ENCODE measurements at places on chromosomes 5 and 9.

GRCh38 chr9:131817073-131817472, 77.2 kb upstream of the RAPGEF1 start:
- no peak overlapping the region for H3K27ac ChIP-seq
- H3K4me3 ChIP-seq = no peak overlapping the region
- H3K27me3 ChIP-seq = peaks cover 44% of the 10 kb centered on the region
- H3K4me1 ChIP-seq = no peaks in the 10 kb centered on the region
- no peaks in the 10 kb centered on the region for H3K36me3 ChIP-seq

DNA sequence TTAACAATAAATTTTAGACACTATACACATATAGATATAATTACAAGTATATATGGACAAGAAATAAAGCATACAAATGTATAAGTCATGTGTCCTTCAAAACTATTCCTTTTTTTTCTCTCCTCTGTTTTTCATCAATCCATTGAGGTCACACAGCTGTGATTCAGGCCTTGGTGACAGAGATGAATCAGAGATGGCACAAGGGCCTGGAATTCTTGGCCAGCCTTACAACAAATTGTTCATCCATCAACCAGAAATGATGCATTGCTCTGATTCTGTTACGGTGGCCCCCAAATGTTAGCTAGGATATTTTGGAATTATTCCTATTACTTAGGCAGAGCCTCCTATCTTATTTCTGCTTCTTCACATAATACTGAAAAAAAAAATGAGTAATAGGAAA, 108.7 kb upstream of the MPDZ start:
- H3K4me3 ChIP-seq = no peak overlapping the region
- H3K4me1 ChIP-seq = no peaks in the 10 kb centered on the region
- DNase-seq = no peak
- H3K27ac ChIP-seq = no peak overlapping the region
- H3K27me3 ChIP-seq = no peaks in the 10 kb centered on the region
- H3K36me3 ChIP-seq = no peaks in the 10 kb centered on the region

DNA sequence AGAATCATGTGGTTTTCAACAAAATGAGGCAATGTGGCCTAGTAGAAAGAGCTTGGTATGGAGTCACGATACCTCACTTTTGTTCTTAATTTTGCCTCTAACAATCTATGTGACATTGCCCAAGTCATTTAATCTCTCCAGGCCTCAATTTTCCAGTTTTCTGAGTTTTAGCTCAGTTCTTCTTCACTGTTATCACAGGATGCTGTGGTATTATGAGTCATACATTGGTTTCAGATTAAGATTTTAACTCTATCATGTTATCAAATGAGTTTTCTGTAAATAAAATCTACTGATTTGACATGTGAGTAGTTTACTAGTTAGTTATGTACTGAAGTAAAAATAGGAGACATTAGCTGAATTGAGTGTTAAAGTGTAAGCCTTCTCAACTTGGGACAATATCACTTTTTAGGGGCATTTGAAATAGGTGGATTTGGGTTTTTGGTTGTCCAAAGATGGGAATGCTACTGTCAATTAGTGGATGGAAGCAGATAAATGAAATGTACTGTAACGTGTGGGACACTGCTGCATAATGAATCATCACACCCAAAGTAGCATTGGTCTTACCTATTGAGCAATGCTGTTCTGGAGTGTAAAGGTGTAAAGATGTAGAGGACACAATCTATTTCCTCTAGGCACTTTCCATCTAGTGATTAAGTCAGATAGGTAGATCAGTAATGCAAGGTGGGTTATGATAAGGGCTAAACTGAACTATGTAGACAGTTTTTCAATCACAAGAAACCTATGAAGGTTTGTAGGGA, 73.3 kb downstream of the NNT start:
- H3K4me3 ChIP-seq = no peak overlapping the region
- peaks cover 4% of the 10 kb centered on the region for H3K36me3 ChIP-seq
- DNase-seq = no peak
- no peaks in the 10 kb centered on the region for H3K27me3 ChIP-seq

DNA sequence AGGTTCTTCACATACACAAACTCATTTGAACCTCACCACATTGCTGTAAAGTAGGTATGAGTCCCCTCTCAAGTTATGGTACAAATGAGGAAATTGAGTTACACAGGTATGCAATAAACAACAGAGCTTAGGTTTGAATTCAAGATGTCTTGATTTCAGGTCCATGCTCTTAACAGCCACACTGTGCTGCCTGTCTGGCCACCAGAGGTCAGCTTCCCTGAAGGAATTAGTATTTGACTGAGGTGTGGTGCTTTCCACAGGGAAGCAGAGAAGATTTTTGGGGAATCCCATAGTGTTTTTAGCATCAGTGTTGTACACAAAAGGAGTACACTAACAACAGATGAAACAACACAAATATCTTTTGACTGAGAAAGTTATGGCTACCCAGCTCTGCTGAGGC, 94.4 kb upstream of the ITGA1 start:
- no peaks in the 10 kb centered on the region for H3K27me3 ChIP-seq
- no peaks in the 10 kb centered on the region for H3K4me1 ChIP-seq
- DNase-seq = peak; percentile 16
- H3K27ac ChIP-seq = no peak overlapping the region
